ENCODE measurements at places on chromosomes 2 and 18. TPM values are rescaled to one million over a fixed set of nuclear protein-coding genes. Genes with fewer than 3 reads are reported as not detected.

ERBB4 gene
- total RNA-seq = 0.04 TPM

HAUS1 gene
- 129 TPM for total RNA-seq

CEP192 gene
- total RNA-seq = 15.4 TPM

TEX51 gene
- total RNA-seq = not detected

DNAJC5G gene
- total RNA-seq = not detected

HSBP1L1 gene
- 16.9 TPM for total RNA-seq

PAX8 gene
- total RNA-seq = not detected

IL36B gene
- total RNA-seq = not detected

MERTK gene
- total RNA-seq = 0.62 TPM

TTC21B gene
- 9.4 TPM for total RNA-seq

UGT1A8 gene
- not detected for total RNA-seq

ALPI gene
- not detected for total RNA-seq

EIF2AK3 gene
- 12.7 TPM for total RNA-seq

CDH19 gene
- not detected for total RNA-seq

SLC14A1 gene
- 276 TPM for total RNA-seq
